ENCODE measurements at places on chromosomes 5 and 9. TPM values are rescaled to one million over a fixed set of nuclear protein-coding genes. Genes with fewer than 3 reads are reported as not detected.

N4BP3 gene
- 0.26 TPM for total RNA-seq

DNA sequence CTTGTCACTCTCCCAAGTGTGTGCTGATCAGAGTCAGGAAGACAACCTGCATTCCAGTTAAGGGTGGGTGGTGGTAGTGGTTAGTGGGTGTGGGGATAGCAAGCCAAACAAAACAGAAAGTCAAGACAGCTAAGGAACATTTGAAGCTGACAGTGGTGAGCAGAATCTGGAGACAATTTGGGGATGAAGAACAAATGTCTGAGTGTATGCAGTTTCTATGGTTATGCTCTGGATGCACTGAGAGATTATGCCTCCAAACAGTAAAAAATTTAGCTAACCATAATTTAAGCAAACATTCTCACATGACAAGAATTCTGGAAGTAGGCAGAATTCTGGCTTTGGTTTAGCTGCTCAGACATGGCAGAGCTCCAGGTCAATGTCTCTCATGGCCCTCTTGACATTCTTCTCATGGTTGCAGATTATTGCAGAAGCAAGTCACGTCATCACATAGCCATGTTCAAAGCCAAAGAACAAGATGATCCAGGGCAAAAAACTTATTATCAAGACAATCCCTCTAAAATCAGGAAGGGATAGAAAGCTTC is 148.7 kb downstream of the LURAP1L start:
- DNase-seq: peak; percentile 87

GRCh38 chr5:88399561-88399960 is 130.9 kb upstream of the TMEM161B start:
- DNase-seq: no peak

- no peak for DNase-seq
Observed at GRCh38 chr9:82972446-82972845, 90.5 kb downstream of the RASEF start.

- peak; percentile 47 for DNase-seq
Observed at GRCh38 chr5:177474846-177475562, 1.6 kb upstream of the DBN1 start.

All from fibroblast of lung (primary cell).